Sigmoid colon (tissue), 7 donors: ENCODE measurements at places on chromosomes 4 and X. TPM values are rescaled to one million over a fixed set of nuclear protein-coding genes. Genes with fewer than 3 reads are reported as not detected.

DNA sequence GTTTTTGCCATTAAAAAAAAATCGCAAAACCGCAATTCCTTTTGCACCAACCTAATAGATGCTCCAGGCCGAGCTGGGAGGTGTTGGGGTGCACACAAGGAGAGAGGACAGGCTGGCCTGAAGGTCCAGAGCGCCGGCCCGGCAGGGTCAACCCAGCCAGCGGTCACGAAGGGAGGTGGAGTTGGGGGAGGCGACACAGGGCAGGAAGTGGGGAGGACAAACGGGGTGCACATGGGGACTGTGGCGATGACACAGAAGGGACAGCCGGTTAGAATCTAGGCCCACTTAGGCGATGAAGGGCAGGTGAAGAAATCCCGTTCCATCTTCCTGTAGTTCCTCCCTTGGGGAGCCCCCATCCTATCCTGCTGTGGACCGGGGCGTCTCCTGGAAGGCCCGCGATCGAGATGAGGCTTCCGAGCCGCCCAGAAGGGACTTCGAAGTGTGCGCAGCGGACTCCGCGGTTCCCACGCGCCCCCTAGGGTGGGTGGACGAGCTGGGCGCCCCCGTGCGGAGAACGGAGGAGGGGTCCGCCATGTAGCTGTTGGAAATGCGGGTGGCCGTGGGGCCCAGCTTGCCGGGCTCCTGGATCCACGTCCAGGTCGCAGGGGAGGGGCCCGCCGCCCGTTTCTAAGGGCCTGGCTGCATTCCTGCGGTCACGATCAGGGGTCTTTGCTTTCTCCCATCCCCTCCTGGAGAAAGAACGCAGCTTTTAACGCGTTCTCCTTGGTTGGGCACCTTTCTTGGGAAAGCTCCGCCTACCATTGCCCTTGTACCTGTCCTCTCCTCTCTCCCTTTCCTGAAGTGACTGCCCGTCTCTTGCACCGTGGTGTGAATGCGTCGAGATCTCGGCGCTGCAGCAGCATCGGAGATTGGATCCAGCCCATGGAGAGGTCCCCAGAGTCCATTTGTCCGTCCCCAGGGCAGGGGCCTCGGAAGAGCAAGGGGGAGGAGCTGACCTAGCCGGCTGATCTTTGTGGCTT, 17.0 kb upstream of the HPF1 start:
- no peak for DNase-seq

The BANK1 gene
- polyA plus RNA-seq = 25.2 TPM

The EFNB1 gene
- 13.4 TPM for polyA plus RNA-seq

The TRO gene
- polyA plus RNA-seq = 2.1 TPM

DNA sequence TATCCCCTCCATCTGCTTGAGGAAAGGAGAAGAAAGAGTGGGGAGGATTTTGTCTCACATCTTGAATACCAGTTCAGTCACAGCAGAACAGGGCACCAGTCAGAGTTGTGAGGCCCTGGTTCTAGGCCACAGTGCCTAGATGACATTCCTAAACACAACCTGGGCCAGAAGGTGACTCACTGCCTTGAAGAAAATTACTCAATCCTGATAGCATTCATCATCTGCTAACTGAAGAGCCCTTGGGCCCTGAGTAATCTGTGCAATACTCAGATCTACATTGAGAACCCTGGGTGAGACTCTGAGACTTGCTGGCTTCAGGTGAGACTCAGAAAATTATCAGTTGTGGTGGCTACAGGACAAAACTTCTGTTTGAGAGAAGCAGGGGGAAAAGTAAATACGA, 20.5 kb upstream of the PRR32 start:
- no peak for DNase-seq

The HSFX4 gene
- polyA plus RNA-seq = not detected

DNA sequence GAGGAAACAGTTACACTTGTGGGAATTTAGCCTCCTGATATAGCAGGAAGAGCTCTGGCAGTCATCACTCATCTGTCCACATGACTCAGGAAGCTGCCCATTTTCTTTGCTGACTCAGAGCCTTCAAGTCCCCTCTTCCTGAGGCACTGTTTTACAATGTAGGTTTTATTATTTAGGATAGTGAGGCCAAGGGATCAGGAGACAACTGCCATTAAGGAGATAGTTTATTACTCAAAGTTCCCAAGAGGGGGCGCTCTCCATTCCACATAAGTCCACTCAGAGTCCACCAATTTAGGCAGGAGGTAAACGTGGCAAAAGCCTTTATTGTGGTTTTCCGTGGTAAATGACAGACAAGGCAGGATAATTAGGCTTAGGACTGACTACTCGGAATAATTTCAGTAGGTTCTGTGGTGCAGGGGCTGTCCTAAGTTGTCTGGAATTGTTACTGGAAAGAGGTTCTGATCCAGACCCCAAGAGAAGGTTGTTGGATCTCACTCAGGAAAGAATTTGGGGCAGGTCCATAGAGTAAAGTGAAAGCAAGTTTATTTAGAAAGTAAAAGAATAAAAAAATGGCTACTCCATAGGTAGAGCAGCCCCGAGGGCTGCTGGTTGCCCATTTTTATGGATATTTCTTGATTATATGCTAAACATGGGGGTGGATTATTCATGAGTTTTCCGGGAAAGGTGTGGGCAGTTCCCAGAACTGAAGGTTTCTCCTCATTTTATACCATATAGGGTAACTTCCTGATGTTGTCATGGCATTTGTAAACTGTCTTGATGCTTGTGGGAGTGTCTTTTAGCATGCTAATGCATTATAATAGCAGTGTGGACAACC, 96.0 kb upstream of the RAB40AL start:
- DNase-seq = no peak

GRCh38 chr4:122584519-122584918, 36.3 kb downstream of the IL21 start:
- DNase-seq = no peak

The RBM41 gene
- 7.2 TPM for polyA plus RNA-seq

The LIMCH1 gene
- 3.9 TPM for polyA plus RNA-seq

- DNase-seq = no peak
Observed at GRCh38 chrX:29487714-29488113, 727.6 kb upstream of the MAGEB2 start.

GRCh38 chrX:112513154-112513553, 166.6 kb downstream of the LHFPL1 start:
- DNase-seq = no peak

GRCh38 chr4:148305751-148306150, 136.5 kb downstream of the NR3C2 start:
- no peak for DNase-seq

DNA sequence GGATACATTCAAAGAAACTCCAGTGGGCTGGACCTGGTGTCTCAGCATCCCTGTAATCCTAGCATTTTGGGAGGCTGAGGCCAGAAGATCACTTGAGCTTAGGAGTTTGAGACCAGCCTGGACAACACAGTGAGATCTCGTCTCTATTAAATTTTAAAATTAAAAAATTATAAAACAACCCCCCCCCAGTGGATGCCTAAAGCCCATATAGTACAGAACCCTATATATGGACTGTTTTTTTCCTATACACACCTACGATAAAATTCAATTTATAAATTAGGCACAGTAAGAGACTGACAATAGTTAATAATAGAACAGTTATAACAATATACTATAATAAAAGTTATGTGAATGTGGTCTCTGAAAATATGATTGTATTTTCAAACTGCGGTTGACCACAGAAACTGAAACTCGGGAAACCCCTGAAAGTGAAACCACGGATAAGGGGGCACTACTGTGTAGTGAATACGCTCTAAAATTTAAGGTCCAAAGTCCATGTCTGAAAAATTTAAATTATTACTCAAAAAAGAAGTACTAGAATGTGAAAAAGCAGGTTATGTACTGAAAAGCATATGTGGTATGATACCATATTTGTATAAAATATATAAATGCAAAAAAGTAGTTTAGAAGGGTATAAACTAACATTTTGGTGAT, 2.0 kb downstream of the SMIM14 start:
- DNase-seq = no peak

GRCh38 chr4:120317713-120318112, 251.1 kb upstream of the MAD2L1 start:
- no peak for DNase-seq

- DNase-seq = no peak
Observed at GRCh38 chr4:9762823-9763475, 18.5 kb upstream of the DRD5 start.

GRCh38 chrX:40209951-40210617, 112.3 kb upstream of the BCOR start:
- DNase-seq = no peak

The CSAG1 gene
- not detected for polyA plus RNA-seq

- DNase-seq = no peak
Observed at GRCh38 chr4:117479673-117480072, 394.3 kb upstream of the TRAM1L1 start.

The TMSB15B gene
- polyA plus RNA-seq = 7.2 TPM

GRCh38 chr4:54558889-54559677, 98.7 kb upstream of the KIT start:
- no peak for DNase-seq

The RAB33A gene
- not detected for polyA plus RNA-seq

The NWD2 gene
- polyA plus RNA-seq = 0.35 TPM

The INTU gene
- 0.23 TPM for polyA plus RNA-seq

GRCh38 chr4:60562334-60562733, 637.8 kb upstream of the ADGRL3 start:
- DNase-seq = no peak

The ABCD1 gene
- 12.8 TPM for polyA plus RNA-seq

DNA sequence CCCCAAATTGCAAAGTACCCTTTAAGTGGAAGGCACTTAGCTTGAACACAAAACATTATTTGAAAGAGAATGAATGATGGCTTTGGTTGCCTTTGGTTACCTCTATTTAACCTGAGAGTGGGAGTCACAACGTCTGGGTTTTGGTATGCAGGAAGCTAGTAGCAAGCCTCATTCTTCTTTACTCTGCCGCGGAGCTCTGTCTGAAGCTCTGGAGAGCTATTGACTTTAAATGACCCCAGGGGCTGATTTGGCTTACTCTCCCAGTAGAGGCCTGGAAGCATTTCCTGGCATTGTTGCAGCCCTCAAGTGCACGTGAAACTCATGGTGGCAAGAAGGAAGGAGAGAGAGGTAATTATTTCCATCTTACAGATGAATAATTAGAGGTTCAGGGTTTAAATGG, 81.8 kb upstream of the MAGEA4 start:
- DNase-seq = no peak
